Gastrocnemius medialis (tissue), 4 donors: ENCODE measurements at places on chromosomes 1 and 21. TPM values are rescaled to one million over a fixed set of nuclear protein-coding genes. Genes with fewer than 3 reads are reported as not detected.
A peak's percentile ranks its signal among the peaks of the same experiment; 100 is the strongest.

Gene HAO2
- not detected for total RNA-seq

Gene SOD1
- total RNA-seq = 353 TPM

DNA sequence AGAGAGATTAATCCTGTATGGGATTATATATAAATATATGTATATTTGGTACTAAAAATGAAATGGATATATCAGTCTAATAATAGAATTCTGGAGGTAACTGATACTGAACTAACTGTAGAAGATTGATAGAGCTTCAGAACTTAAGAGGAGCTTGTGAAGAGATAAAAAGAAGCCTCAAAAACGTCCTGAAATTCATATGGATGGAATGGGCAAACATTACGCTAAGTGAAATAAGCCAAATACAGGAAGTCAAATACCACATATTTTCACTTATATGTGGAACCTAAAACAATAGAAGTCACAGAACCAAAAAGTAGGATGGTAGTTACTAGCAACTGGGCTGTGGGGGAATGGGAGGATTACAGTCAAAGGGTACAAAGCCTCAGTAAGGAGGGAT is 36.0 kb upstream of the ADGRL4 start:
- DNase-seq = no peak

DNA sequence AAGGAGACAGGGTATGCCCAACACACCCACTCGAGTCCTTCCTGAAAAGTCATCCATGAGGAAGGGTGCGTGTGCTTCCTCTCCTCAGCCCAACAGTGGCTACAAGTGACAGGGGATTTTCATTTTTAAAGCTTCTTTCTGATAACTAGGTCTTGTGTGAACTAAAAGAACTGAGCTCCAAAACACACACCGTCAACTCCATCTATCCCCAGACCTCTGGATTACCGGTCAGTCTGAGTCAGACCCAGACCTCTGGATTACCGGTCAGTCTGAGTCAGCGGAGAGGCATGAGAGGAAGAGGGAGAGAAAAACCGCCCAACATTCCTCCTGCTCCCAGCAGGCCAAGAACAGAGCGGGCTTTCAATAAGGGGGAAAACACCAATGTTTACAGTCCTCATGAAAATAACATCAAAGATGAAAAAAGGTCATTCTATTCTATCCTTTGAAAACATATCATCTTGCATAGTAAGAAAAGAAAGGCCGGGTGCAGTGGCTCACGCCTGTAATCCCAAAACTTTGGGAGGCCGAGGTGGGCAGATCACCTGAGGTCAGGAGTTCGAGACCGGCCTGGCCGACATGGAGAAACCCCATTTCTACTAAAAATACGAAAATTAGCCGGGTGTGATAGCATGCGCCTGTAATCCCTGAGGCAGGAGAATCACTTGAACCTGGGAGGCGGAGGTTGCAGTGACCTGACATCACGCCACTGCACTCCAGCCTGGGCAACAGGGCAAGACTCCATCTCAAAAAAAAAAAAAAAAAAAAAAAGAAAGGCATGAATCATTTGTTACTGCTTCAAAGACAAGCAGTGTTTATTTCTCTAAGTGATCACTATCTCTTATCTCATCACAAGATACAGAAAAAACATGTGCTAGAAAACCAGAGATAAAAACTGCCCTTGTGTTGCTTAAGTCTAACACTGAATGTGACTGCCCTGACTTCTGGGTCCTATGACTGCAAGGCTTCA is 3.4 kb downstream of the PTTG1IP start:
- peak; percentile 81 for DNase-seq

DNA sequence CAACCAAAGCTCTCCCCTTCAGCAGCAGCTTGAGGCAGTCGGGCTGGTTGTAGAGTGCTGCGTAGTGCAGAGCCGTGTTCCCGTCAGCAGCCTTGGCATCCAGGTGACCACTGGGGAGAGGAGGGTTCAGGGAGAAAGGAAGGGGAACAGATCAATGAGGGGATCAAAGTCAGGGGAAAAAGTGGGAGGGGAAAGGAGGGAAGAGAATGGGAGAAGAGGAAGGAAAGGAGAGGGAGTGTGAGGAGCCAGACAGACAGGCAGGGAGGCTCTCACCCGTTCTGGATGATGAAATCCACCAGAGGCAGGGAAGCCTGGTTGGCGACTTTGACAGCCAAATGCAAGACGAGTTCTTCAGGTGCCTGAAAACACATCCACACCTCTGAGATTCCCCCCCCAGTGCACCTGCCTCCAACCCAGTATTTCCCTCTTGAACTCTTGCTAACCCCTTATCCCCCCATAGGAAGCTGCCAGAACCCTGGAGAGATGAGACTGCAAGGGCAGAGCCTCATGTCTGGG is 9.8 kb upstream of the TCEA3 start:
- DNase-seq = no peak

Gene KCNJ9
- total RNA-seq = not detected

- DNase-seq = peak; percentile 54
These were observed 1.3 kb downstream of the ACOT11 start for GRCh38 chr1:54549181-54549924.

DNA sequence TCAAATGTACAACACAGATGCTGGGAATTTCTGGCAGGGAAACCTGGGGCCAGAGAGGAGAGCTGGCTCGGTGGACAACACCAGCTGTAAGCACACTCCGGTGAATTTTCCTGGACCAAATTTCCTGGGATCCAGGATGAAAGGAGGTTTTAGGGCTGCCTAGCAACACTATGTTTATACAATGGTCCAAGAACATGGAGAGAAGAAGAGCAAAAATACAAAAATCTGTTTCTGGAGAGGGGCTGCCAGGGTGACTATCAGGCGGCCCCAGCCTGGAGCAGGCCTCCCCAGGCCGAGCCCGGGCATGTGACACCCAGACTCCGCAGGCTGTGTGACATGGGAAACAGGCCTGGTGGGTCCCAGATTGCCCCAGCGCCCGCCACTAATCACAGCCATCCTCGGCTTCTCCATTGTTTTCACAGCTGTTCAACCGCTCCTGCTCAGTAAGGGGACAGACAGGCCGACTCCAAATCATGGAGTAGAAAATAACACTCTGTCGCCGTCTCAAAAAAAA is 336.0 kb upstream of the NFIA start:
- no peak for DNase-seq

DNA sequence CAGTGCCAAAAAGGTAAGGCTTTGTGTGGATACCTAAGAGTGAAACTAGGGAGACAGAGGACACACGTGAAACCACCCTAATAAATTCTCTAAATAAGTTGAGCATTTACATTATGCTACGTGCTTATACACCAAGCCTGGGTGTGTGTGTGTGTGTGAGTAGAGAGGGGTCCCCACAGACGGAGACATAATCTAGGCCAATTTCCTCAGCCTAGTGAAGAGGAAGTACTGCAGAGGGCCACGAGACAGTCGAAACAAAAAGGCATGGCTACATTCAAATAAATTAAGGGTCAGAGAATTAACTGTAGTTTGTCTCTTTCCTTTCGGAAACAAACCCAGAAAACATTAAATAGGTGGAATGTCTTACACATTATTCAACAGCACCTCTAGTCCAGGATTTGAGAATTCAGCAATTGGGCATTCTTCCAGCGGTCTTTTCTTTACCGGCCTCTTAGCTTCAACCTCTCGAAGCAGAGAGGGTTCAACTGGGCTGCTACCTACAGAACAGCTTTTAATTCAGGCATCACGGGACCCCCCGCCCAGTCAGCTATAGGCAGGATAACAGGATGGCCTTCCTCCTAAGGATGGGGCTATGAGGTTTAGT is 75.0 kb downstream of the DESI2 start:
- no peak for DNase-seq

Gene PTGS2
- total RNA-seq = 0.25 TPM

Gene KDF1
- total RNA-seq = not detected

GRCh38 chr1:166164995-166165660 is 1.7 kb downstream of the FAM78B start:
- peak; percentile 26 for DNase-seq

GRCh38 chr1:119475866-119476439 is 31.1 kb upstream of the HSD3B1 start:
- no peak for DNase-seq

Gene APCS
- 4.1 TPM for total RNA-seq

- DNase-seq = no peak
These were observed 21.2 kb downstream of the NFASC start for GRCh38 chr1:204891860-204892259.

DNA sequence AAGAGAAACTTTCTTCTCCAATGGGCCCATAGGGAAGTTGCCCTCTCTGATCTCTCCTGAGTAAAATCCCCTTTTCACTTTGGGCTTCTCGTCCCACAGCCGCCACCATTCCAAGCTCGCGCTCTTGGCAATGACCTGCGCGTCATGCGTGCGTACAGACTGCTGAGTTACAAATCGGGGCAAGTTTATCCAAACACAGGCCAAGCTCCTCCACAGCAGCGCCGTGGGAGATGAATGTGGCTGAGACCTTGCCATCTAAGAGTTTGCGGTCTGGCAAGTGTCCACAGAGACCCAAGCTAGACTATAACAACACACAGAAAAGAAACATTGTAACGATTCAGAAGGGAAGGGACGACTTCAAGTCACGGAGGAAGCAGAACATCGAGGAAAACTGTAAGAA is 116.3 kb upstream of the SOD1 start:
- DNase-seq = no peak

GRCh38 chr21:17798796-17799195 is 20.4 kb downstream of the C21orf91 start:
- no peak for DNase-seq

GRCh38 chr21:44752671-44753235 is 41.4 kb upstream of the TSPEAR start:
- DNase-seq = no peak

Gene CHRNB2
- total RNA-seq = not detected

Gene TMEM200B
- total RNA-seq = 1.8 TPM

- DNase-seq = no peak
These were observed 230.3 kb upstream of the USP24 start for GRCh38 chr1:55445416-55445815.

- DNase-seq = no peak
These were observed 331.7 kb upstream of the PROX1 start for GRCh38 chr1:213656039-213656438.

DNA sequence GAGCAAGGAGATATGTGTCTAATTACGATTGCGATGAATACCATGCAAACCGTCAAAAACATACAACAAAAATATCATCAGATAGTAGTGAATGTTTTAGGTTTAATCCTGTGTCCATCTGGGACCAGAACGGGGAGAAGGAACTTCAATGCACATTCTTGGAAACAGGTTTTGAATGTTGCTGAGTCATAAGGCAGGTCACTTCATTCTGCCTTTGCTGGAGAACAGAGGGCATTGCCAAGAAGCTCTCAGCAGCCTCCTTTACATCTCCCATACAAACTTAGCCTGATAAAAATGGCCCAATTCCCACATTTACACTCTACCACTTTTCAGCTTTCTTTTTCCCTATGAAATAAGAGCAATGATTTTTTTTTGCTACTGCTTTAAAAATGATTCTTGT is 78.0 kb upstream of the KCNJ6 start:
- no peak for DNase-seq

Gene TAL1
- 0.59 TPM for total RNA-seq

GRCh38 chr1:195618287-195618686 is 990.0 kb downstream of the KCNT2 start:
- DNase-seq = no peak

Gene RRP1B
- total RNA-seq = 16.9 TPM

Gene TNFSF4
- total RNA-seq = not detected

GRCh38 chr1:203325026-203325417 is 19.7 kb downstream of the BTG2 start:
- DNase-seq = no peak

Gene GIPC2
- total RNA-seq = 0.67 TPM

- DNase-seq = no peak
These were observed 58.6 kb upstream of the HIVEP3 start for GRCh38 chr1:41977326-41977725.

DNA sequence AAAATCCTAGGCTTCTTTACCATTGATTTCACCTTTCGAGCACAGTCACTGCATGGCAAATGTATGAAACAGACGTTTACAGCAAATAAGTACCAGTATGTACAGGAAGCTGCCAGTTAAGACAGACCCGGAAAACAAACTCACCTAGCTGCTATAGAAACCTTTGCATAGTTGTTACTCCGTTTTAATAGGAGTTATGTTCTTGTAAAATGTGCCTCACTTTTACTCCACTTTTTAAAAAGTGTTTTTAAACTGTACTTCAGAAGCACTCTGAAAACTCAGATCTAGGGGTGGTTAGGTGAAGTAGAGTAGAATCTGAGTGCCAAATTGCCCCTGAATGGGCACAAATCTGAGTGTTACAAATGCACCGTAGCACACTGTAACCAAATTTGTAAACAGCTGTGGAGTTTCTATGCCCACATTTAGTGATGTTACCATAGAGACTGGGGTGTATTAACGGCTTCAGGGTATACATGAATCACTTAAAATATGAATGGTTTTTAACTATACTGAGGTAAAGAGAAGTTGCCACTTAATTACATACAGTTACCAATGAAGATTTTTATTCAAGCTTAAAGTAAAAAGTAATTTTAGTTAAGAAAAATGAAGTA is 30.7 kb downstream of the CNIH4 start:
- no peak for DNase-seq

- DNase-seq = peak; percentile 90
These were observed at the start of gene GSTM2 for GRCh38 chr1:109667452-109668122. Gene GSTM2, plus strand, starts transcription at chr1:109668057. Its CDS starts 59 bp downstream, at chr1:109668116.

Gene LINGO4
- total RNA-seq = 24.5 TPM

DNA sequence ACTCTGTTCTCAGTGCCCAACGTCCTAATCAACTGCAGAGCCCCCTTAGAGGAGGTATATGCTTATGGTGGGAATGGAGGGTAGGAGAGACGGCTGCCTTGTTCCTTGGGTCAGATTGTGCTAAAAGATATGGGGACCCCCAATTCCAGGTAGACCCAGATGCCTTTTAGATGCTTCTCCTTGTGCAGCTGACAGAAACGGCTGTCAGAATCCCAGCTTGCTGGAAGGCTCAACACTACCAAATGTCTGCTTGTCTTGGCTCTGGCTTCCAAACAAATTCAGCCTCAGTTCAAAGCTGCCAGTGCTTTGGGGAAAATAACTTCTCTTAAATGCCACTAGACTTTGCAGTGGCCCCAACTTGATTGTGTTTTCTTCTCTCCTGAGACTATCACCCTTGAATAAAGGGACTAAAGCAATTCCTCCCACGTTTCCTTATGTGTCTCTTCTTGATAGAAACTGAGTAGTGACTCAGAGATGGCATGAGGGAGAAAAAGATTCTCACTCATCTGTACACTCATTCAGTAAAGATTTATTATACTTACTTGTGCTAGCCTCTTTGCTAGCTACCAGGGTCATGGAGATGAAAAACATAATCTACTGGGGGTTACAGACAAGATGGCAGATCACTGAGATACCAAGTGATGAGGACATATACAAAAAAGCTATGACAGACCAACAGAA is 3.4 kb upstream of the RNF19B start:
- no peak for DNase-seq

DNA sequence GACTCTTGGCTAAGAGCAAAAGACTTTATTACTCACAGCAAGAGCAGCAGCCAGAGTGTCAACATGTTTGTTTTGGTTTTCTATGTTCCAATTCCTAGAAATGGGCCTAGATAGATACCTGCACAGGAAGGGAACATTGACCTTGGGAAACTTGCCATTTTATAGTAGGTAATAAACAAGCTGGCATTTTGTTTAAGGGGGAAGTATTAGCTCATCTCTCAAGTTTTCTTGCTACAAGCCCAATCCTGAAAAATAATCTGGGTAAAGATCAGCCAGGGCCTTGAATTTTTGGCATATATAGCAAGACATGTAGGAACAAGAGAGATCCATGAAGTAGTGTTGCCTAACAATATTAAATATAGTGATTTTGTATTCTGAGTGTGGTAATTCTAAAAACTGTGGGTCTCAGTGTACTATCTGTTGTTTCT is 51.4 kb upstream of the RGL1 start:
- no peak for DNase-seq

- DNase-seq = no peak
These were observed 14.7 kb upstream of the CITED4 start for GRCh38 chr1:40876891-40877290.

GRCh38 chr1:226655251-226656163 is 83.6 kb downstream of the ITPKB start:
- no peak for DNase-seq

Gene SH3BGR
- total RNA-seq = 176 TPM
